ENCODE measurements at places on chromosomes 5 and 9.

DNA sequence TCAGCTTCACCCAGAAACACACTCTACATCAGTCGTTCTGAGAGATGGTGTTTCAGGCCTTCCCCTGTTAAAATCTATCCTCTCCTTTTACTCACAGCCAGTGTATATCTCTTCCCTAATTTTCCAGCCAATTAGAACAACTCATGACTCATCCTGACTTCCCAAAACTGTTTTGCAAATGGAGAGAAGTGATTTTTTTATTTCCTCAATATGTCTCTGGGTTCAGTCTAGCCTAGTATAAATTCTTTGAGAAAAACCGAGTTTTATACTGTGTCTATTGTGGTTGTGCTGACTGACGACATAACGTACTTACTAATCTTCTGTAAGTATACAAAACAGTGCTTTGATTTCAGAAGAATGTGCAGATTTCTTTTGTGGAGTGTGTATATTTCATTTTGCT is 28.4 kb upstream of the CAST start:
- no peak for DNase-seq

GRCh38 chr9:136190237-136190601 is 14.7 kb downstream of the LHX3 start:
- DNase-seq = no peak

GRCh38 chr5:110218981-110219380 is 507.5 kb downstream of the TMEM232 start:
- DNase-seq = no peak

- peak; percentile 12 for DNase-seq
Measured at GRCh38 chr9:69190086-69190862, 16.2 kb downstream of the TJP2 start.

DNA sequence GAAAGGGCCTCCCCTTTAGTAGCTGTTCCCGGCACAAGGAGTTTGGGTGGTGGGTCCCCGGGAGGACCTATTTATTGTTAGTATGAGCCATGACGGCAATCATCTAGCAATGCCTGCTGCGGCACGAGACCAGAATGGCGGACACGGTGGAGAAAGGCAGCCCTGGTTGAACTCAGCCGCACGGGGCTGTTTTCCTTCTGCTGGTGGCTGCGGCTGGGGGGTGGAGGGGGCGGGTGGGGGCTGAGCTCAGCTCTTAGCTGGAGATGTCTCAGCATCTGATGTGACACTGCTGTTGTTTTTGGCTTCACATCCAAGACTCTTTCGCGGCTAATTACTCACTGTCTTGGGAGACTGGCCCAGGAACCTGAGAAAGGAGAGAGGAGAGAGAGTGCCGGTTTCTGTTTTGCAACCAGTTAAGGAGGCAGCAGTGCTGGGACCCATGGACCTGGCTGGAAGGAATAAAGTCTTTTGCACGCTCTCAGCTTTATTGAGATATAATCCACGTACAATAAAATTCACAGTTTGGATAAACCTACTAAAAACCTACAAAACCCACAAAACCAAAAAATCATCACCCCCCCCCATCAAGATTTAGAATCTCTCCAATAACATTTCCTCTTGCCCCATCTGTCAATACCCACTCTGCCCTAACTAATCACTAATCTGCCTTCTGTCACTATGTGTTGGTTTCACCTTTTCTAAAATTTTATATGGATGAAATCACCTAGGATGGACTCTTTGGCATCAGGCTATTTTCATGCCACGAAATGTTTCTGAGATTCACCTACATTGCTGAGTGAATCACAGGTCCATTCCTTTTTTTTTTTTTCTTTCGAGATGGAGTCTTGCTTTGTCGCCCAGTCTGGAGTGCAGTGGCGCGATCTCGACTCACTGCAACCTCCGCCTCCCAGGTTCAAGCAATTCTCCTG is 81.8 kb upstream of the NEURL1B start:
- DNase-seq = no peak

DNA sequence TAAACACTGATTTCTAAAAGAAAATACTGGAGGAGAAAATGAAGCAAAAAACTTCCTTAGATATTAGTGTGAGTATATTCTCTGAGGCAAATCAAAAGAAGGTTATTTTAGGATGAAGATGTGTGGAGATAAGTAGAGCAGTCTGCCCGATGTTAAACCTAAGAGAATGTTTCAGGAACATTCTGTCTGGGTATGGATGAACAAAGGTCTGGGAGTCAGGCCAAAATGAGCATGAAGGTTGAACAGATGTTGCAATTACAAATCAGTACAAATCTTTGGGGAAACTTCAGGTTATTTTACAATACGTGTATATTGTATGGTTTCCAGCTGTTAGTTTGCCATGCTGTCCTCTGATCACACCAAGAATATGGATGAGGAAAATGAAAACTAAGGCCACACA is 14.4 kb upstream of the CEP78 start:
- DNase-seq = no peak

DNA sequence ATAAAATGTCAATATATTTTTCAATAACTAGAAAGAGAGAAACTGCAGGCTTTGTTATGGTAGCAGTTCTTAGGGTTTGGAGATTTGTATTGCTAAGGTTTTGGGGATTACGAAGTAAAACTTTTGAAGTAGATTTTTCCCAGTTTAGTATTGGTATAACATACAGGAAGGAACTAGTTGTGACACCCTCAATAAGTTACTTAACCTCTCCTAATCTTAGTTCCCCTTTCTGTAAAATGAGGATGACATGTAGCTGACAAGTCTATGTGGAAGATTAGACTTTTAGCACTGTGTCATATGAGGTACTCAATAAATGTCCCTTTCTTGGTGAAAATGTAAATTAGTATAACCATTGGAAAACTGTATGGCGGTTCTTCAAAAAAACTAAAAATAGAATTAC is 73.4 kb upstream of the ATG10 start:
- DNase-seq = no peak

DNA sequence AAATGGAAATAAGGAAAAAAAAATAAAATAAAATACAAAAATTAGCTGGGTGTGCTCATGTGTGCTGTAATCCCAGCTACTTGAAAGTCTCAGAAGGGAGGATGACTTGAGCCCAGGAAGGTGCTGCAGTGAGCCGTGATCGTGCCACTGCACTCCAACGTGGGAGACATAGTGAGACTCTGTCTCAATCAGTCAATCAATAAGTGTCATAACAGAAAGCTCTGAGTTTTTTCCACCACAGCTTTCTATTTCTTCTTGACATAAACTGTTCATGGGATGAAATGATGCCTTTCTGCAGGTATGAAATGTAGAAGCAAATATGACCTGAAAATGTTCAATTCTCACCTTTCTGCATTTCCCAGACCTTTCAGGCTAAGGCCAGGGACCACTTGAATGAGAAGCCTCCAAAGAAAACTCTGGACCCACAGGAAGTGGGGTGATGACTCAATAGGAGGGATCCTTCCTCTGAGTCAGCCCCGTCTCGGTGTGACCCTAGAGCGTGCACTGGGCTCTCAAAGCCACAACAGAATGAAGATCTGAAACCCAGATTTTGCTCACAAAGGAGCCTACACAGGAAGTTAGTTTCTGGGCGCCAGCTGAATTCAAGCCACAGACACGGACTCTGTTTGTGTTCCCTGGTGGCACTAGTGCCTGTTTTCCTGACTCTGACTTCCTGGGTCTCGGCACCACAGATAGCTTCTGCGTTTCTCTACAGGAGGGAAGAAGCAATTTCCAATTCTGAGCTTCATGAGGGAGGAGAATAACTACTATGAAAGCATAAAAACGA is 62.0 kb downstream of the ANKH start:
- DNase-seq = no peak

- DNase-seq = no peak
Measured at GRCh38 chr9:77092536-77092935, 73.1 kb downstream of the FOXB2 start.

DNA sequence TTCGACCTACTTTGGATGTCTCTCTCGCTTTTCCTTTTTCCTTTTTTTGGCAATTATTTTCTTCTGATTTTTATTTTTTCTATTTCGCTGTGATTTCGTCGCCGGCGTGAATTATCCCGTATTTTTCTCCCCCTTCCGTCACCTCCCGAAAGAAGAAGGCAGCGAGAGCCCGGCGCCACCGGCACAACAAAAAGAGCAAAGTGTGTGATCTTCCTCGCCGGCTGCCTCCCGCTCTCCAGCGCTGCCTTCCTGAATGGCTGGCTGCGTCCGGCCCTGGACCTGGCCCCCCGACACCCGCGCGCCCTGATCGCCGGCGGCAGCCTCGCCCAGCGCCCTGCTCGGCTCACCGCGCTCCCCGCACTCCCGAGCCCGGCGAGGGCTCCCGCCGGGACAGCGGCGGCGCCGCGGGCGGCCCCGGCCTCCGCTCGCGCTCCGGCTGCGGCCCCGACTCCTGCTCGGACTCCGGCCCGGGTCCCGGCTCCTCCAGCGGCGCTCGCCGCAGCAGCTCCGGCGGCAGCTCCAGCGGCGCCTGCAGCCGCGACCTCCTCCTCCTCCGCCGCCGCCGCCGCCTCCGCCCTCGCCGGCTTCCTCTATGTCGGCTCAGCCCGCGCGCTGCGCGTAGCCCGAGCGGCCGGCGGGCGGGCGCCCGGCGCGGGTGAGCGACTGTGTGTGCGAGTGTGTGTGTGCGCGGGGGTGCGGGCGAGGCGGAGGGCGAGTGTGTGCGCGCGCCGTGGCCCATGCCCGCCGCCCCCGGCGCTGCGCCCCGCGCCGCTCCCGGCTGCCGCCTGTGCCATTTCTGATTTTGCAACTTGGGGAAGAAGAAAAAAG is 960 bp downstream of the NR2F1 start:
- DNase-seq = peak; percentile 50

DNA sequence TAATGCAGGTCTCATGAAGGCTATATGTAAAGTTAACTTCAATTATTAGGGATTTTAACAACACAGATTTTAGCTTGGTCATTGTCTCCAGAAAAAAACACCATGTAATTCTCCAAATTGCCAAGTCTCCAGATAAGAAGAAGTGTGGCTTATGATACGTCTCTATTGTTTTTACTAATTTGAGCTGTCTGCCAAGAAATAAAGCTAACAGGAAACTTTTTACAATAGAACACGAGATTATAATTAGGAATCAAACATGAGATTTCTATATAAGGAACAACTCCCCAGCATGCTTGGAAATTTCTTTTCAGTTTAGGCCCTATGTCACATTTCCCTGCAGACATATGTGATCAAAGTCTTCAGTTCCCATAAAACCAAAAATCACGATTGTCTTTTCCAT is 142.7 kb downstream of the MCTP1 start:
- DNase-seq = no peak

GRCh38 chr5:150080696-150081435 is 5.5 kb downstream of the CSF1R start:
- no peak for DNase-seq

DNA sequence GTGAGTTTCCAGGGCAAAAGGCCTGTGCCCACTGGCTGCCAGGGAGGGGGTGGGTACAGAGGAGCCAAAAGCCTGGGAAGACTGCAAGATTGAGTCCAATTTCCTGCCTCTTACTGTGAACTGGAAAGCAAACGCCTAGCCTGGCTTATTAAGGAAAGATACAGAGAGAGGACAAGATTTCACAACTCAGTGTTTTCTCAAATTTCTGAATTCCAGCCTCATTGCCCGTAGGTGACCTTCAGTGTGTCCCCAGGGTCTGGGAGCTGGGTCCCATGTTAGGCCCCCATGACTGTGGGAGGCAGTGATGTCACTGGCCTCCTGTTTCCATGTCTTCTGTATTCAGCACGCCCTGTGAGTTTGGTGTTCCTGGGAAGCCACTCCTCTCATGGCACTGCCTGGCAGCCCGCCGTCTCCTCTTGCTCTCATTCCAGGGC is 60.6 kb upstream of the PTPN3 start:
- DNase-seq = no peak

- DNase-seq = no peak
Measured at GRCh38 chr5:133606835-133607234, 5.5 kb downstream of the FSTL4 start.

- DNase-seq = no peak
Measured at GRCh38 chr5:152288499-152288898, 116.6 kb downstream of the NMUR2 start.

GRCh38 chr5:143682929-143683386 is 129.0 kb upstream of the HMHB1 start:
- DNase-seq = no peak

Measured in NCI-H345 (cell line).